ENCODE measurements at places on chromosomes 1 and 21.

DNA sequence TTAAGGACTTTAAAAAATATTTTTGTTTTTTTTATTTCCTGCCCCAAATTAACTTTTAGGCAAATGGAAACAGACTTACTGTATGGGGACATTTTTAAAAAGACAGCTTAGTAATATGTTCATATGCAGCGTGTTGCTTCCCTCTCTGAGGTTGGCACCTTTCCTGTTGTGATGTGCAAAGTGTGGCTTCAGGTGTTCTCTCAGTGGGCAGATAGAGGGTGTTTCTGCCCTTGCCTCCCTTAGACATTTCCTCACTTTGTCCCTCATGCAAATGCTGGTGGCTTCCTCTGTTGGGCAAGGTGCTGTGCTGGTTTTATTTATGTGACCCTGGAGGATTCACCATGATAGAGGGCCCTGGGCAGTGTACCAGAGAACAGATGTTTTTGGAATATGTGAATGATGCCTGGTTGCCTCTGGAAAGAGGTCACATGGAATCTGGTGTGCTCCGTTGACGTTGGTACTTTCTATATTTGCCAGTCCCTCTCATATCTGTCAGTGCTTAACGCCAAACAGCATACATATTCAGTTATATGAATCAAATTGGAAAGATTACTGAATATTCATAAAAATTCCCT is 123.5 kb downstream of the PATJ start:
- DNase-seq = no peak

DNA sequence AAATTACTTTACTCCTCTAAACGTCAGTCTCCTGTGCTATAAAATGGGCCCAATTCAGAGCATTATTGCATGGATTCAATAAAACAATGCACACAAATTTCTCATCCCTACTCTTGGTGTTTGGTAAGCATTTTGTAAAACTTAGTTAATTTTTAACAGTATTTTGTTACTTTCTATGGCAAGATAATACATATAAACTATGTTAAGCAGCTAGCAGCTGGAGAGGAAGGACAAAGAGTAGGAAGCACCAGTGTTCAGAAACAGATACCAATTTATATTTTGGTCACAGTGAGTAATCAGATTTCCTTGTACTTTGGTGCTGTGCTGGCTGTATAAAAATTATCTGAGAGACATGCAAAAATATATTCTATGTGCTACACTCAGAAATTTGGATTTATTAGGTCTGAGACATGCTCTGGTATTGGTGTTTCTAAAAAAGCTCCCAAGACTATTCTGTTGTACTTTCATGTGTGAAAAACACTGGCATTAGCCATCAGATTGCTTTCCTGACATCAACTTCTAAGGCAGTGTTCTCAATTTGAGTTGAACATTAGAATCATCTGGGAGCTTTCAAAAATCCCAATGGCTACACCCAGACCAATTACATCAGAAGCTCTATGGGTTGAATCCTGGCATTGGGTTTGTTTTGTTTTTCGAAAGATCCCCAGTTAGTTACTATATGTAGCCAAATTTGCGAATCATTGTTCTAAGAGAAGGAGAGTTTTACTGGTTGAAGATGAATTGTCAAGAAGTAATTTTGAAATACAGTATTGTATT is 100.3 kb upstream of the C1orf87 start:
- no peak for DNase-seq

DNA sequence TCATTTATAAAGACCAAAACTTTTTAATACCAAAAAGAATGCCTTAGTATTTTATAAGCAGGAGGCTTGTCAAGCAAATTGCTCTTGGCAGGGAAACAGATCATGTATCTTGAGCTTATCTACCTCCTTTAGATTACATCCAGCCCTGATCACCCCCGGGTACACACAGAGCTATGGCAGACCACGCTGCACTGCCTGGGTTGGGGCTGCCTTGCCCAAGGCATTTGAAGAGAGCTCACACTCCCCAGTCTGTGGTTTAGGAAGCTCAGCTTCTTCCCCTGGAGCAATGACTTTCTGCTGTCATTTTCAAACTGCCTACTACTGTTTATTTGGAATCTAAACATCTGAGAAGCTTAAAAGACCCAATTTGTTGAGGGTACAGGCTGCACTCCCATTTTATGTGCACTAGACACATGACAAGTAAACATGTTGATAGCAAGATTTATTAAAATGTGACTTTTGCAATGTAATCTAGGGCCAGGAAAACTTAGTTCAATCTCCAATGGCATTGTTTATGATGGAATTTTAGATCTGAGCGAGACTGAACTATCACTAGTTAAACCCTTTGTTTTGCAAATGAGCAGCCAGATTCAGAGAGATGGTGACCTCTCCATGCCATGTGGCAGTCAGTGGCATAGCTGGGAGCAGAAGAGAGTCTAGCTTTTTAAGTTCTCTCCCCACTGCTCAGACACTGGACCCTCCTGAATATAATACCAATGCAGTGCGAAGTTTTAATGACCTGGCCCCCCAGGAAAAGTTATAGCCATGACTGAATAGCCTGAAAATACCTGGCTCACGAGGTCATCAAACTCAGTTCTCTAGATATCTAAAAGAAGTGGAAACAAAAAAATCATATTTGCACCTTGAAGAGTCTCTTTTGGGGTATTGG is 214.9 kb downstream of the HLX start:
- no peak for DNase-seq

DNA sequence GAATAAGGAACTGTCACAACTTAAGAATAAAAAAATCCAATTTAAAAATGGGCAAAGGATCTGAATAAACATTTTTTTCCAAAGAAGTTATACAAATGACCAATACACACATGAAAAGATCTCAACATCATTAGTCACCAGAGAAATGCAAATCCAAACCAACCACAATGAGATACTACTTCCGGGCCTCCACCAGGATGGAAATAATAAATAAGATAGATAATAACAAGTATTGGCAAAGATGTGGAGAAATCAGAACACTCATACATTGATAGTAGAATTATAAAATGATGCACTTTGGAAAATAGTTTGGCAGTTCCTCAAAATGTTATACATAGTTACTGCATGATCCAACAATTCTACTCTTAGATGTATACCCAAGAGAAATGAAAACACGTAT is 18.7 kb downstream of the ZSWIM5 start:
- peak; percentile 8 for DNase-seq

Measured in IMR-90 (cell line).